ENCODE measurements at places on chromosomes 3 and 15.

GRCh38 chr15:61655881-61656280 is 404.4 kb downstream of the VPS13C start:
- no peak for DNase-seq

DNA sequence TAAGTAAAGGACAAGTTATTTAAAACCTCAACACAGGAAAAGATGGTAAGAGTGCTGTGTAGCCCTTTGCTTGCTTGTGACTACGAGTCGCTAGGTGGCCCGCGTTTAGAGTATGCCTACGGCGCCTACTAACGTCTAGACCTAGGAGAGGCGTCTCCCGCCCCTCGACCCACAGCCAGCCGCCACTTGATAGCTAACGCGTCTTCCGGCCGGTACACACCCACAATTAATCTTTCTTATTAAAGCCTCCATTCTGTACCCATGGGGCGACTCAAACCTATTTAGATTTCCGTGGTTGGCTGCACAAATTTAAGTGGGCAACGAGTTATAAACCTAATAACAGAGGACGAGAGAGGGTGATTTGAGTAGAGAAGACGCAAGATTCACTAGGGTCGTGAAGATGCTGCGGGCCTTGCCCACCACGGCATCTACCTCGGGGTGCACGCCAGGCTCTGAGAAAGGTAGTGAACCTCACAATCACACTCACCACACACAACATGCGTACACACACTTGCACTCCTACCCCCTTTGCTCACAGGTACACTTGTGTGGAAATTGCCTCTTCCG is 12.0 kb downstream of the SOX2 start:
- DNase-seq, result no peak

DNA sequence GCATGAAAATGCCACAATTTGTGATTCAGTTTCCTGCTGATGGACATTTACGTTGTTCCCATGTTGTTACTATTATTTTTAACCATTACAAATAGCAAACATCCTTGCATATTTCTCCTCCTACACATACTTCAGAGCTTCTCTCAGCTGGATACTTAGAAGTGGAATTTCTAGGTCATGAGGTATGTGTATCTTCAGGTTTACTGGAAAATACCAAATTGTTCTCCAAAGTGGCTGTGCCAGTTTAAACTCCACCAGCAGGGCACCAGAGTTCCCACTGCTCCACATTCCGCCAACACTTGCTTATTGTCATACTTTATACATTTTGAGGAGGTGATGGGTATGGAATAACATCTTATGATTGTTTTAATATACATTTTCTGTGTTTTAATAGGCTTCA is 45.7 kb downstream of the PRR23E start:
- no peak for DNase-seq

DNA sequence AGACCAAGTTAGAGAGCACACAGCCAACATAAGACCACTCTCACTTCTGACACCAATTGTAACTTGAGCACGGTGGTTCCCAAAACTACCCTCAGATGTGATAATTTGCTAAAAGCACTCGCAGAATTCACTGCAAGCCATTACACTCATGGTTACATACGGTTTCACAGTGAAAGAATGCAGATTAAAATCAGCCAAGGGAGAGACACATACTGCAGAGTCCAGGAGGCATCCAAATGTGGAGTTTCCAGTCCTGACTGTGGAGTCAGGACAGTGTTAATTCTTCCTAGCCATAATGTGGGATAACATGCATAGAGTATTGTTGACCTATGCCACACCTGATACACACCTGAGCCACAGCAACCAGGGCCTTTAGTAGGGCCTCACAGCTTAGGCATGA is 956.4 kb downstream of the NTRK3 start:
- no peak for DNase-seq

DNA sequence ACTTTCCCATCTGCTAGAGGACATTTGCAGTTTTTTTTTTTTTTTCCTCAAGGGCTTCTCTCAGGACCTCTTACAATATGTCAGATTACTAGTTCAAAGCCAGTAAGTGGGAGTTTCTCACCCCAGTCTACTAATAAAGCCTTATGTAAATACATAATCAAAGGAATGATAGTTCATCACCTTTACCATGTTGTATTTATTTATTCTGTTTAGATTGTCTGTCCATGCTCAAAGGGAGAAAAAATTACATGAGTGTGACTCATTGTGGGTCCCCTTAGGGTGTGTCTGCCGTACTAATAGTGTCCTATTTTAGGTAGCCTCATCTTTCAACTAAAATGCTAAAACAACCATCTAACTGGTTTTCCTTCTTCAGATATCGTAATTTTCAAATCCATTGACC is 917.6 kb downstream of the EPHA3 start:
- no peak for DNase-seq

GRCh38 chr3:38616111-38616510 is 33.4 kb downstream of the SCN5A start:
- DNase-seq, result no peak

GRCh38 chr3:197362081-197362480 is 63.7 kb upstream of the DLG1 start:
- no peak for DNase-seq

- DNase-seq, result no peak
Observed at GRCh38 chr3:115450036-115450435, 173.3 kb upstream of the GAP43 start.

DNA sequence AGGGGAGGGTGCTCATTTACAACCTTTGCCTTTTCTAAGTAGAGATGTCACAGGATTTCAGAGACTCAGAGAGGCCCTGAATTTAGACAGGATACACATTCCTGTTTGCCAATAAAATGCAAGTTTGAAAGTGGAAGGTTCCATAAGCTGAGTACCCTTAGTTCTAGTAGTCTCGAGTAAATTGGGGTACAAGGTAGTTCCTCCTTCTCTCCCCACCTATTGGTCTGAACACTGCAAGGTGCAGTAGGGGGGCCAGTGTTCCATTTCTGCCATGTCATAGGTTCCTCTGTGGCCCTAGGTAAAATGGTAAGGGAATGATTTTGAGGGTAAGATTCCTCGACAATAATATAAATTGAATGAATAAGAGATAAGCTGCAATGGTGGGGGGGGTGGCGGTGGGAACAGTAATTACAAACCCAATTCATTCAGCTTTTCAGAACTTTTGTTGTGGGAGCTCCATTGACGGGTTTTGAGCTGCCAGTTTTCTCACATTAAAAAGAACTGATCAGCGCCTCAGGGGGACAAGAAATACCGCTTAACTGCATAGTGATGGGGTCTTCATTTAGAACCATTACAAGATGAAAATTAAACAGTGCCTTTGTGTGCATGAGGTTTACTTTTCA is 5.9 kb downstream of the SOX2 start:
- no peak for DNase-seq

DNA sequence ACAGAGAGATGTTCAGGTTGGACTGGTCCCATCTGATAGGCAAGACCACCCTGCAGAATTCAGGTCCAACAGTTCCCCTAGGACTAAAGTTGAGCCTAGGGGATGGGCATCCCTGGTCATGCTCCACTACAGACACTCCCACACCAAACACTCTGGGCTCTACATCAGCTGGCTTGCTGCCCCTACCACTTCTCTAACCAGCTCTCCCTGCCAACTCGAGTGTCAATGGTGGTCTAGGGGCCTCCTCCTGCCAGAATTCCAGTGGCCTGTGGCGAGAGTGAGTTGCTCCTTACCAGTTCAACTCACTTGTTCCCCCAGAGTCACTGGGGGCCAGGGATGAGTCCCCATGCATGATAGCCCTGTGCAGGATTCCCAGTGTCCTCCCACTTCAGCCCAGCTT is 316.2 kb upstream of the PPP2R3A start:
- DNase-seq, result no peak
